Stimulated activated CD8-positive, alpha-beta memory T cell treated with anti-CD3 and anti-CD28 coated beads, Interleukin-2, amount 100 ng/mL, for 1 hour (primary cell): ENCODE measurements at places on chromosomes 1 and 21.

DNA sequence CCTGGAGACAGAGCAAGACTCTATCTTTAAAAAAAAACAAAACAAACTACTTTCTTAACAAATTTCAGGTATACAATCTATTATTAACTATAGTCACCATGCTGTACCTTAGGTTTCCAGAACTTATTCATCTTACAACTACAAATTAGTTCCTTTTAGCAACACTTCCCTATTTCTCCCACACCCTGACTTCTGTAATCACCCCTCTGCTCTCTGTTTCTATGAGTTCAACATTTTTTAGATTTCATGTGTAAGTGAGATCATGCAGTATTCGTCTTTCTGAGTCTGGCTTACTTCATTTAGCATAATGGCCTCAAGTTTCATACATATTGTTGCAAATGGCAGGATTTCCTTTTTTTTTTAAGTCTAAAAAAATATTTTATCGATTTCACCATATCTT lies 77.9 kb upstream of the LPGAT1 start:
- no peak for DNase-seq

DNA sequence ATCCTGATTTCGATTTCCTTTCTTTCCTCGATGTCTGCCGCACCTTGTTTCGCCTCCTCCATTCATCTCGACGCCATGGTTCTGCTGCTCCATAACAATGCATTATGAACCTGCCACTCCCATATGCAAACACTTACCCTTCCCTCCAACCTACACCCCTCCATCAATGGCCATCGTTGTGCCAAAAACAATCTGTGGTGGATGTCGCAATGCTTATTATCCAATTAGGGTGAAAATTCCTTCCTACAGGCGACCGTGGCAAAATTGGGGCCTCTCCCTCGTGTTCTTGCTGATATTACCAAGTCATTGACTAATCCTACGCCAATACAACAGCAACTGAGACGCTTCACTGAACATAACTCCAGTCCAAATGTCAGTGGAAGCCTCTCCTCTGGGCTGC lies 40.3 kb downstream of the CLEC20A start:
- DNase-seq = no peak

GRCh38 chr1:183871142-183871541 lies 66.2 kb downstream of the RGL1 start:
- DNase-seq = no peak

DNA sequence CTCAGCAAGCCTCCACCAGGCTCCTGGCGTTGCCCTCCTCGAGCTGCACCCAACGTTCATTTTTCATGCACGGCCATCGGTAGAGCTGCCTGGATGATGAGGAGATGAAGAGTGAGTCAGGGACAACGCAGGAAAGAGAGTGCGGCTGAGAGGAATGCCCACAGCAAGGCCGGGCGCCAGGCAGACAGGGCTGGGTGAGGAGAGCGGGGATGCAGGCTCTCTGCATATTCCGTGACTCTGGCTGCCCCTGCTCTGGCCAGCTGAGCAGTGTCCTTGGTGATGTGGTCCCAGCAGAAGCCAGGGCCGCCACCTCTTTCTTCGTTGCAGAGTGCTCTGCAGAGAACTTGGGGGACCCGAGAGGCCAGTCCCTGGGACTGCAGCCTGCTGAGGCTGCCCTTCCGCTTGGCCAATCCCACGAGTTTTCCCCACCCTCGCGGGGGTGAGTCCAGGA lies 10.8 kb downstream of the UMODL1 start:
- DNase-seq = no peak

- no peak for DNase-seq
Observed at GRCh38 chr1:65483993-65484754, 63.7 kb downstream of the LEPR start.

DNA sequence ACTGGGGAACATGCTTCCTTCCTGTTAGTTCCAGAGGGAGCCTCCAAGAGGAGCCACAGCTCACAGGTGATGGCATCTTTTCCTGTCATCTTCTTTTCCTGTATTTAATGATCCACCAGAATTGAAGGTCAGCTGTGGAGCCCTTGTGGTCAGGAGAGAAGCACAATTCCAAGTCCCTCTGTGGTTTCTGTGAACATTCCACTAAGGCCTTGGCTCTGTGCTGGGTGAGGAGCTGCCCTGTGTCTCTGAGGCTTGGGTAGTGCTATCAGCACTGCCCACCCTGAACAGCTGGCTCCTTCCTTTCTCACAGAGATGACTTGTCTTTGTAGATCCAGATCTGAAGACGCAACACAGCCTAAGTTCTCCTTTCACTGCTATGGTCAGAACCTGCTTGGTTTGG lies 141.9 kb upstream of the MAP1LC3C start:
- DNase-seq = no peak

DNA sequence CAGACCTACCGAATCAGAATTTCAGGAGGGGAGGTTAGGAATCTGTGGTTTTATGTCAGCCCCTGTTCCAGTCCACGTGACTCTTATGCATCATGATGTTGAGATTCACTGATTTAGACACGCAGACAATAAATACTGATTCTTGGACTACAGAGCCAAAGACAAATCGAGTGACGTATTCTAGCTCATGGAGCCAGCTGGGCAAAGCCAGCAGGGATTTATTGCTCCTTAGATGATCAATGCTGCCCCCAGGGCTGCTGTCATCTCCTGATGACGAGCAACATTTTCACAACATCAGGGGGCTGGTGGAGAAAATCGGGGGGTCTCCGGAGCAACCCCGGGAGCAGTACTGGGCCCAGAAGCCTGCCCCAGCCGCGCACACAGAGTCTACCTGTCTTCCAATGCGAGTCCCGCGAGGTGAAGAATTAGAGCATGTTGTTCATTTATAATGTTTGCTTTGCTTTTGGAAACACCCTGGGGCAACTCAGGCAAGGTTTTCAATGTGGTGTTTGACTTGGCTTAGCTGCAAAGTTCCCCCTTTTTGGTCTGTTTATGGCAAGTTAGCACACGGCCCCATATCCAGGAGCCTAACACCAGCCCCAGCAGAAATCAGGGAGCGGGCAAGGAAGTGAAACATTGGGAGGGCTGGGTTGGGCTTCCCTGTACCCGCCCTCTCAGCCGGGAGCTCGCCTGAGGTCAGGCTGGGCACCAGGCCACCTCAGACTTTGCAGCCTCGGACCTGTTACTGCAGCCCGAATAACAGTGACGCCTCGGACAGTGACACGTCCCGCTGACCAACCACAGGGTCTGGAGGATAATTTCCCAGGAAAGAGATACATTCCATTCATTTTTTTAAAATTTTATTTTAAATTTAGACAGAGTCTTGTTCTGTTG lies 19.9 kb upstream of the CLDN14 start:
- DNase-seq = no peak

- no peak for DNase-seq
Observed at GRCh38 chr1:82141390-82141789, 340.7 kb downstream of the ADGRL2 start.

- DNase-seq = peak; percentile 58
Observed at GRCh38 chr1:27388337-27389005, 4.0 kb upstream of the GPR3 start.

DNA sequence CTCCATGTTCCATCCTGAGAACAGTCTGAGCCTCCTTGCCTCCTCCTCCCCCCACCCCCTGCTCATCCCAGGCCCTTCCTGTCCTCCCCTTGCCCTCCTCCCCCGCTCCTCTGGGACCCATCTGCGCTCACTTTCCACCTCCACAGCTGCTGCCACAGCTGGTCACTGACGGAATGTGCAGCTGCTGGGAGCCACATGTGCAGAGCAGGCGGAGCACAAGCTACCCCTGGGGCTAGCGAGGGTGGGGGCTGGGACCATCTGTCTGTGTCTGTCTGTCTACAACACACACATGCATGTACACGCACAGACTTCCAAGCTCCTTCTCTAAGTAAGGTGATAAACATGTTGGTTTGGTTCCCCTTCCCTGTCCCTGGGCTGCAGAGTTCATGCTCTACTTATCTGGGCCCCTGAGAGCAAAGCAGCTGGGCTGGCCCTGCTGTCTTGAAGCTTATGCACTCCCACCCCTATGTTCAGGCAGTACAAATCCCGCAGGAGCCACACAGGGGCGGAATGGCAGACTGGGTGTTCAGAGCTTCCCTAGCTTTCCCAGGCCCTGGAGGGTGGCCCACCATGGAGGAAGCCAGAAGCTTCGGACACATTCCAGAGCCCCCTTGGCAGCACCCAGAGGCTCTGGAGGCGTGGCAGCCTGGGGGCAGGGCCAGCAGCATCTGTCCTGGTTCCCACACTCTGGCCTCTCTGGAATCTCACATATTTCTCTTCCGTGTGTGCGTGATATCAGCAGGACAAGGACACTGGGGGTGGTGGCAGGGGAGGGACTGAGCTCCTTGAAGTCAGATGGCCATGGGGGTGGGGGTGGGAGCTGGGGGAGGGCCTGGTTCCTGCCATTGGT lies 7.0 kb upstream of the HEYL start:
- DNase-seq = no peak

GRCh38 chr1:162633081-162633762 lies 958 bp downstream of the DDR2 start:
- no peak for DNase-seq

GRCh38 chr1:47013293-47013692 lies 10.2 kb upstream of the CYP4X1 start:
- no peak for DNase-seq

DNA sequence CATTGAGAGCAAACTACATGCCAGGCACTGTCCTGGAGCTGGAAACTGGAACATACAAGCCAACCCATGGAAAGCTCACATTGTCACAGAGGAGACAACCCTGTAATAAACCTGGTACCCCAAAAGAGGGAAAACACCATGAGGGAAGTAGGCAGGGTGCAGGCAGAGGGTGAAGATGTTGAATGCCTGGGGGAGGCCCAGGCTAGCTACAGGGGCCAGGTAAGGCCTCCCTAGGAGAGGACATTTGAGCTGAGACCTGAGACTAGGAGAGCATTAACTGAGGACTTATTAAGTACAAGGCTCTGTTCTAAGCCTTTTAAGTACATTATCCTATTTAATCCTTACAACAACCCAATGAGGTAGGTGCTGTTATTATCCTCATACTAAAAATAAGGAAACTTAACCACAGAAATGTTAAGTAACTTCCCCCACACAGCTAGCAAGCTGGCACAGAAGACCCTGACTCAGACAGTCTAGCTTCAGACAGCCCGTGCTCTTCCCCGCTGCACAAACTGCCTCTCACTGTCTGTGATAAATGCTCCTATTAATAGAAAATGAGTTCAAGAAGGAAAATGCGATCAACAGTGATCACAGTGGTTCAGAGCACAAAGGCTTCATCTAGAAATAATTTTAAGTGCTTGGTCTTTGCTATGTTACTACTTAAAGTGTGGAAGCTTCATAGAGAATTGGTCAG lies 41.8 kb downstream of the ZNF281 start:
- DNase-seq = no peak

DNA sequence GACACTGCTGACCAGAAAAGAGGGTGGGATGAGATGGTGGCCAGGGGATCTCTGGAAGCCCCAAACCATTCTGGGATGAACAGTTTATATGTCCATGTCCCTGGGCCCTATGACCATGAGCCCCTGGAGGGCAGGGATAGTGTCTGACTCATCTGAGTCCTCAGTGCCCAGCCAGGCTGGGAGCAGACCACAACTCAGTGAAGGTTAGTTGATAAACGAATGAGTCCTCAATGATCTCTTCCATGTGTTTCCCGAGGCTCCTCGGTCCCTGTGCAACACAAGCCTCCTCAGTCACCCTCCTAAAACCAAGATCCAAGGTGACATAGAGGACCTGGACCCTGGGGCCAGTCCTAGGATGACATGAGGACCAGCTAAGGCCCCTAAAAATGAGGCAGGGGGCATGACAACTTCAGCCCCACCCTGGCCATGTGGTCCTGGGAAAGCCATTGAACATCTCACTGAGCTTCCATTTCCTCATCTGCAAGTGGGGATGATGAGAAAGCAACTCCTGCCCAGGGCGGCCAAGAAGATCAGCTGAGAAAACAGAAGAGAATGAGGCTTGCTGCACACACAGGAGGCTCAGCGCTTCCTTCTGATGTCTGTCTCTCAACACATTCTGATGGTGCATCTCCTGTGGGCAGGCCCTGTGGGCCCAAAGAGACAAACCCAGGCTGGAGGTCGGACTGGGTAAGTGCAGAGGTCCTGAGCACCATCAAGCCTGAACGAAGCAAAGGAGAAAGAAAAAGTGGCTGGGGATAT lies 86.3 kb downstream of the GLIS1 start:
- DNase-seq = no peak

- no peak for DNase-seq
Observed at GRCh38 chr1:15519625-15520024, 4.4 kb downstream of the CASP9 start.

- DNase-seq = no peak
Observed at GRCh38 chr1:219123036-219123435, 50.6 kb upstream of the LYPLAL1 start.

- DNase-seq = no peak
Observed at GRCh38 chr1:12486059-12486341, 132.0 kb downstream of the DHRS3 start.

- DNase-seq = no peak
Observed at GRCh38 chr21:38691631-38692030, 114.1 kb upstream of the ETS2 start.

DNA sequence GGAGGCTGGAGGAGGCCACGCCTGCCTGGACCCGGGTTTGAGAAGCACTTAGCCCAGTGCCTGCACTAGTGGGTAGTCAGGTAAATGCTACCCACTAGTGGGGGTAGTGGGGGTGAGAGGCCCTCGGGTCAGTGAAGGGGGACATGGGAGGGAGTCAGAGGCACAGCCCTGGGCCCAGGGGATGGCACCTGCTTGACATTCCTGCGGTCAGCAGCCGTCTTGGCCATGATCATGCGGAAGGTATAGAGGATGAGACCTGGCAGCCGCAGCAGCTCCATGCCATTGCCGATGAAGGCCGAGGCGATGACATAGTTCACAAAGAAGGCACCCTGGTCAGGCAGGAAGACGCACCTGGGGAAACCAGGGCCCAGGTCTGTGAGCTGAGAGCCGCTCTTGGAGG lies 28.7 kb downstream of the TMEM63A start:
- no peak for DNase-seq

DNA sequence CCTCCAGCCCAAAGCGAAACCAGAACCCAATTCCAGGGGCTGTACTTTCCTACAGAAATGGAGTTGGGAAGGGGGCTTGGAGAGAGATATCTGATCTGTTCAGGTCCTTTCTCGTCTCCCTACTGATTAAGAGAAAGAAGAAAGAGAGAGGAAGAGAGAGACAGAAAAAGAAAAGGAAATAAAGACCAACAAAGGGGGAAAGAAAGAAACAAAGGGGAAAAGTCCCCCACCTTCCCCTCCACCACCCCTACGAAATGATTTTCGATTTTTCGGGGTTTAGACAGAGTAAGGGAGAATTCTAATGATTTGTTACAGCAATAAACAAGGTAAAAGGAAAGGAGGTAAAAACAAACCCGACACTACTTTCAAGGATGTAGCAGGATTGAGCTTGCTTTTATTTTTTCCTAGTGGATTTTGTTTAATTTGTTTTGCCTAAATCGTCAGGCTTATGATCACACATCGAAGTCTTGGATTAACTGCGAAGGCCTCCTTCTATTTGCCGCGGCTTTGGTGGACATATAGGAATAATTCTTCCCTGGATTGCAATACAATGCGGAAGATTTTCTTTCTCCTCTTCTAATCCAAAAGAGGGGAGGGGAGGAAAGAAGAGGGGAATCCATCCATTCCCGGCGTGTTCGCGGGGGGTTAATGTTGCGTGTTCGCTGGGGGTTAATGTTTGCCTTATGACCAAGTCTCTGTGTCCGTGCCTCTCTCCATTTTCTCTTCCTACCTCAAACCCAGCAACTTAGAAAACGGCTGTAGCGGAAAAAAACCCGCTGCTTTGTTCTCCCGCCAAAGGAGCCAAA lies 1.9 kb downstream of the TAL1 start:
- DNase-seq = no peak
